ENCODE measurements at places on chromosomes 7 and 10. TPM values are rescaled to one million over a fixed set of nuclear protein-coding genes. Genes with fewer than 3 reads are reported as not detected.

GRCh38 chr10:103557455-103557854, 64.0 kb downstream of the NEURL1 start:
- DNase-seq, result no peak

- no peak for DNase-seq
Measured at GRCh38 chr10:95504246-95504691, 56.9 kb downstream of the SORBS1 start.

GRCh38 chr10:31581741-31582323, 262.8 kb downstream of the ZEB1 start:
- DNase-seq, result no peak

CACNB2 gene
- 3.2 TPM for total RNA-seq

DNA sequence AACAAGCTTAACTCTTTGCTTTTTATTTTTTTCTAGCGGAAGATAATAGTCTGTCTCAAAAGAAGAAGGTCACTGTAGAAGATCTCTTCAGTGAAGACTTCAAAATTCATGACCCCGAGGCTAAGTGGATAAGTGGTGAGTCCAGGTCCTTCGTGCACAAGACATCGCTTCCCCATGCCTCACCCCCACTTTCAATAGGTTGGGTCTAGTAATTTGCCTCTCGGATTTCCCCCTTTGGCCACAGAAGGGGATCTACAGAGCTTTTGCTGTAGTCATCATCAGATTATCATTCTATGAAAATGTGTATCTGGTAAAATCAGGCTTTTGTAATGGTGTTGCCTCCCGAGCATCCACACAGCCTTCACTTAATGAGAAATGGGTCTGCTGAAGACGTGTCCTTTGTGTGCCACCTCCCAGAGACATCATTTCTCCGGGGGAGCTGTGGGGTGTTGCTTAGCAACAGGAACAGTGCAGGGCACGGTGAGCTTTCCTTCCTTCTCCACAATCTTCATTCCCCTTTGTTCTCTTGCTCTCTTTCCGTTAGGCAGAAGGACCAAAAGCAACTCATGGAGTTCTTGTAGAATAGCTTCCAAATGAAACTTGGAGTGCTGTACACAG, 422.8 kb downstream of the DPP6 start:
- no peak for DNase-seq

DNA sequence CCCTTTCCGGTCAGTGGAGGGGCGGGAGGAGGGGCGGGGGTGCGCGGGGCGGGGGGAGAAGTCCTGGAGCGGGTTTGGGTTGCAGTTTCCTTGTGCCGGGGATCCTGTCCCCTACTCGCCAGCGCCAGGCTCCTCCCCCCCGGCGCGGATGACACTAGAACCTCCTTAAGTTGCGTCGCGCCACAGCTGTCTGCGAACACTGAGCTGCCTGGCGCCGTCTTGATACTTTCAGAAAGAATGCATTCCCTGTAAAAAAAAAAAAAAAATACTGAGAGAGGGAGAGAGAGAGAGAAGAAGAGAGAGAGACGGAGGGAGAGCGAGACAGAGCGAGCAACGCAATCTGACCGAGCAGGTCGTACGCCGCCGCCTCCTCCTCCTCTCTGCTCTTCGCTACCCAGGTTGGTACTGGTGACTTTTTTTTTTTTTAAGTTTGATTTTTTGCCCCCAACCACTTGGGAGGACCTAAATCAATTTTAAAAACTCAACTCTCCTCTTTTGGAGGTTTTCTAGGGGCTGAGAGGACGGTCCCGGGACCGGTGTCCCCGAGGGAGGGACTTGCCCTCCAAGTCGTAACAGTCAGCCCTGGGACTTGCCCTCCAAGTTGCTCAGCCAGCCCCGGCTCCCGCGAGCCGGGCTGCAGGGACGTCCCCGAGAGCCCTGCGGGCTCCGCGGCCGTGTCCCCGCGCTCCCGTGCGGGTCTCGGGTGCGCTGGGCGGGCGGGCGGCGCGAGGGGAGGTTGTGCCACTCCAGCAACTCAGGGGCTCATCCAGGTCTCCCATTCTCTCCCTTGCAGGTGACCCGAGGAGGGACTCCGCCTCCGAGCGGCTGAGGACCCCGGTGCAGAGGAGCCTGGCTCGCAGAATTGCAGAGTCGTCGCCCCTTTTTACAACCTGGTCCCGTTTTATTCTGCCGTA, at the start of gene GATA3:
TSS of gene GATA3 (plus strand) at position 195 of the 914 bp plus-strand sequence. CDS start 968 bp downstream, outside the sequence.
- DNase-seq, result peak; percentile 57

DPP6 gene
- not detected for total RNA-seq

UNCX gene
- 106 TPM for total RNA-seq

TAS2R4 gene
- total RNA-seq, result 1.0 TPM
